Neural progenitor cell (in vitro differentiated cells): ENCODE measurements at places on chromosomes 12 and 14. TPM values are rescaled to one million over a fixed set of nuclear protein-coding genes. Genes with fewer than 3 reads are reported as not detected.

GRCh38 chr14:19878029-19878642 lies 3.2 kb downstream of the OR4K2 start:
- no peaks in the 10 kb centered on the region for H3K4me1 ChIP-seq
- no peaks in the 10 kb centered on the region for H3K27me3 ChIP-seq
- no peak for DNase-seq
- no peak overlapping the region for H3K4me3 ChIP-seq

DNA sequence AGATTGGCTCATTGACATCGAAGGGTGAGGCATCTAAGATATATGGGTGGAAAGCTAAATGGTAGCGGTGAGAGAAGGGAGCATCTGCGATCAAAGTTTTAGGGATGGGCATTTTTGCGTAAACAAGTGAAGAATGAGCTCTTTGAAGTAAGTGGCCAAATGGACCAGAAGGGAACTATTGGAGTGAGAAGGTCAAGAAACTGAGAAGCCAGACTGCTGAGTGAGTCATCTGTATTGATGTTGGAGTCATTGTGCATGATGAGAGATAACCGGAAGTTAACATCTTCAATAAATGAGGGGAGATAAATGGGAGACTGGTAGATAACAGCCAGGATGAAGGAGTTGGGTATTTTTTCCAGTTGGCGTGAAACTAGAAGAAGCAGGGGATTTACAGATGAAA lies 271.9 kb upstream of the PDE3A start:
- no peak for DNase-seq
- no peak overlapping the region for H3K27ac ChIP-seq
- H3K4me3 ChIP-seq, result no peak overlapping the region

- no peak overlapping the region for H3K4me3 ChIP-seq
- H3K4me1 ChIP-seq, result no peaks in the 10 kb centered on the region
- no peaks in the 10 kb centered on the region for H3K27me3 ChIP-seq
- DNase-seq, result no peak
Observed at GRCh38 chr14:56268673-56269072, 150.5 kb downstream of the PELI2 start.

The NGB gene
- total RNA-seq, result not detected in 2 replicates

DNA sequence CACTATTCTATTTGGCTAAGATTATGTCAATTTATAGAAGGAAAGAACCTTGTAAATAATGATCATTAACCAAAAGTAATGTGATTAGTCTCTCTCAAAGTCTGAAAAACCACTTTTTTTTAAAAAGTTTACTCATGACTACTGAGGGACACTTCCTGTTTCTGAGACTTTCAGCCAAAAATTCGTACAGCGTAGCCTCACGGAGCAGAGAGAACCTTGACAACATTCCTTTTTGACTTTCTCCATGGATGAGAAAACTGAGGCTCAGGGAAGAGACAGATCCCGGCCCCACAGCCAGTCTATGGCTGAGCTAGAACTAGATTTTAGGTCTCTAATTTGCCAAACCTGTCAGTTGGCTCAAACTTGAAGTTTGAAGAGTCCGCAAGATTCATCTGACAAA lies 68.2 kb downstream of the DAD1 start:
- H3K27ac ChIP-seq, result no peak overlapping the region
- H3K27me3 ChIP-seq, result no peaks in the 10 kb centered on the region
- H3K4me1 ChIP-seq, result peaks cover 7% of the 10 kb centered on the region
- no peaks in the 10 kb centered on the region for H3K36me3 ChIP-seq

The CCDC175 gene
- 0.24 and 0.31 TPM in 2 replicates for total RNA-seq

GRCh38 chr12:42267413-42268190 lies 29.6 kb upstream of the YAF2 start:
- H3K27me3 ChIP-seq, result no peaks in the 10 kb centered on the region
- no peaks in the 10 kb centered on the region for H3K36me3 ChIP-seq
- H3K4me3 ChIP-seq, result no peak overlapping the region
- H3K27ac ChIP-seq, result no peak overlapping the region

GRCh38 chr14:65949711-65950516 lies 536.3 kb upstream of the CCDC196 start:
- H3K27ac ChIP-seq, result no peak overlapping the region
- H3K27me3 ChIP-seq, result no peaks in the 10 kb centered on the region
- no peak for DNase-seq
- no peaks in the 10 kb centered on the region for H3K36me3 ChIP-seq
- no peaks in the 10 kb centered on the region for H3K4me1 ChIP-seq

The SLC6A12 gene
- 0.12 TPM in 1 of 2 replicates, not detected in the other for total RNA-seq

DNA sequence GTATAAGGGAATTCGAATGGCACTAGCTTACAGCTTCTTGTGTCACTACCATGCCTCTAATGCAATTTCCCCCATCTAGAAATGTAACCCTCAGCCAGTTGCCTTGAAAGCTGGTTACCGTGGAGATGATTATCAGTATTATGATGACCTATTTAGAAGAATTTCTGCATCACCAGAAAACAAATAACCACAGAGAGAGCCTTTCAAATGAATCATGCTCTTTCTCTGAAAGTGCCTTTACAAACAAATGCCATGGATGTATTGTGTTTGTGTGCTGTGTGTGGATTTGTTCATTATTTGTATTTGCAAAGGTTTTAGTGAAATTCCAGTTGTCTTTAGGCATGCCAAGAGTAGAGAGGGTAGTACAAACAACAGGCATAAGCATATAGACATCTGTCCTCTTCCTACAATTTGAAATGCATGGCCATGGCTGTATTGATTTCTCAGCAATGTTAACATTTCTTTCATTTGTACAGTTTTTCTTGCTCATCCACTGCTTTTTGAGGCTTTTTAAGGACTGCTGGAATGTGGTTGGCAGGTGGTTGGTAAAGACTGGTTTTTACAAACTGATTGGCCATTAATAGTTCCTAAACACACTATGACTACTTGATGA lies 266.5 kb downstream of the PAWR start:
- H3K27me3 ChIP-seq, result no peaks in the 10 kb centered on the region
- H3K4me1 ChIP-seq, result peaks cover 28% of the 10 kb centered on the region
- no peaks in the 10 kb centered on the region for H3K36me3 ChIP-seq
- H3K27ac ChIP-seq, result no peak overlapping the region

DNA sequence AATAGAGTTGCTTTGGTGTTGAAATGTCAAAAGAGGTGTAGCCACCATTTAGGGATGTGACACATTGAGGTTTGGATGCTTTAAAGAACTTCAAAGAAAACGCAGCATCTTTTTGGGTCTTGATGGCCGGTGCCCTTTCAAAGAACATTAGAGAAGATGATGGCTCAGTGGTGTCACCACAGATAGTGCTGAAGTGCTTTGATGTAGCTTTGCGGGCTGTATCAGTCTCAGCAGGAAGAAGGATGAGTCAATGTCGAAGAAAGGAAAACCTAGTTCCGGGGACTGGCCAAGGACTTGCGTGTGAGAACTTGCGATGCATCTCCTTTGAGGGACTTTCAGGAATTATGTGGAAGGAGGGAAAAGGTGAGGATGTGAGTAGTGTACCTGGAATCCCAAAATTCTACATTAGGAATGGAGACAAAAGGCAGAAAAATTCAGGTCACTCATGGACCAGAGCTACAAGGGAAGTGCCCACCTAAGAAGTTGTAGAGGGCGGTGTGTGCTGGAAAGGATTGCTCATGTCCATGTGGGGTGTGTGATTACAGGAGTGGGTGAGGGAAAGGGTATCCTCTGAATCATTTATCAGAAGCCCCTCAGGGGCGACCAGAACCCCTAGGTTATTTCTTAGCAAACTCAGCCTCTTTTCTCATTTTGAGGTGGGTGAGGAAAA lies 39.7 kb upstream of the GZMB start:
- no peak for DNase-seq
- H3K4me3 ChIP-seq, result no peak overlapping the region
- H3K4me1 ChIP-seq, result no peaks in the 10 kb centered on the region
- no peaks in the 10 kb centered on the region for H3K36me3 ChIP-seq
- H3K27ac ChIP-seq, result no peak overlapping the region
- peaks cover 21% of the 10 kb centered on the region for H3K27me3 ChIP-seq

The SLC7A7 gene
- total RNA-seq, result 2.8 and 5.6 TPM in 2 replicates

GRCh38 chr14:22163051-22163450 lies 426.0 kb downstream of the DAD1 start:
- H3K27me3 ChIP-seq, result no peaks in the 10 kb centered on the region
- H3K27ac ChIP-seq, result no peak overlapping the region
- DNase-seq, result peak; percentile 20
- no peak overlapping the region for H3K4me3 ChIP-seq
- no peaks in the 10 kb centered on the region for H3K36me3 ChIP-seq

The COX8C gene
- total RNA-seq, result not detected in 2 replicates

GRCh38 chr14:82309199-82309598 lies 775.5 kb upstream of the SEL1L start:
- H3K36me3 ChIP-seq, result no peaks in the 10 kb centered on the region
- no peaks in the 10 kb centered on the region for H3K4me1 ChIP-seq
- no peak overlapping the region for H3K4me3 ChIP-seq
- H3K27ac ChIP-seq, result no peak overlapping the region
- no peaks in the 10 kb centered on the region for H3K27me3 ChIP-seq

The RAPGEF3 gene
- total RNA-seq, result 0.58 and 1.2 TPM in 2 replicates

The MED6 gene
- total RNA-seq, result 57.5 and 82.0 TPM in 2 replicates

DNA sequence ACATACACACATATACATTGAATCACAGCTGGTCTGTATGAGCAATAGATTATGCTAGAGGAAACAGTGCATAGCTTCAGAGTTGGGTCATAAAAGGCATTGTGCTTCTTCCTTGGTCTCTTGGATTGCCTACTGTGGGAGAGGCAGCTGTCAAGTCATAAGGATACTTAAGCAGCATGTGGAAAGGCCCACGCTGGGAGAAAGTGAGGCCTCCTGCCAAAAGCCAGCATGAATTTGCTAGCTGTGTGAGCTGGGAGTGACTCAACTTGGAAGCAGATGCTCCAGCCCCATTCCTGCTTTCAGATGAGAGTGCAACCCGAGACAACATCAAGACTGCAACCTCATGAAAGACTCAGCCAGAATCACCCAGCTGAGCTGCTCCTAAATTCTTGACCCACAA lies 311.9 kb upstream of the TBX3 start:
- H3K27ac ChIP-seq, result no peak overlapping the region
- DNase-seq, result no peak
- H3K4me3 ChIP-seq, result no peak overlapping the region
- no peaks in the 10 kb centered on the region for H3K27me3 ChIP-seq

The KLHL33 gene
- 0.22 TPM in 1 of 2 replicates, not detected in the other for total RNA-seq

- no peak overlapping the region for H3K4me3 ChIP-seq
- H3K27ac ChIP-seq, result no peak overlapping the region
- no peaks in the 10 kb centered on the region for H3K4me1 ChIP-seq
- H3K27me3 ChIP-seq, result no peaks in the 10 kb centered on the region
- DNase-seq, result no peak
Observed at GRCh38 chr12:99752740-99753139, 105.2 kb downstream of the GARIN6 start.

The MANSC4 gene
- total RNA-seq, result 0.12 TPM in 1 of 2 replicates, not detected in the other

GRCh38 chr12:32264961-32265360 lies 134.4 kb upstream of the FGD4 start:
- no peaks in the 10 kb centered on the region for H3K27me3 ChIP-seq
- no peak for DNase-seq

GRCh38 chr14:50666772-50667683 lies 1.1 kb downstream of the SAV1 start:
- no peak overlapping the region for H3K27ac ChIP-seq
- H3K4me3 ChIP-seq, result peak overlapping the region; percentile 87

The NRXN3 gene
- total RNA-seq, result 5.9 and 6.1 TPM in 2 replicates

The WSCD2 gene
- 3.0 and 6.6 TPM in 2 replicates for total RNA-seq

GRCh38 chr12:104751594-104751993 lies 206.5 kb downstream of the SLC41A2 start:
- no peak for DNase-seq
- H3K4me3 ChIP-seq, result no peak overlapping the region
- no peaks in the 10 kb centered on the region for H3K27me3 ChIP-seq

DNA sequence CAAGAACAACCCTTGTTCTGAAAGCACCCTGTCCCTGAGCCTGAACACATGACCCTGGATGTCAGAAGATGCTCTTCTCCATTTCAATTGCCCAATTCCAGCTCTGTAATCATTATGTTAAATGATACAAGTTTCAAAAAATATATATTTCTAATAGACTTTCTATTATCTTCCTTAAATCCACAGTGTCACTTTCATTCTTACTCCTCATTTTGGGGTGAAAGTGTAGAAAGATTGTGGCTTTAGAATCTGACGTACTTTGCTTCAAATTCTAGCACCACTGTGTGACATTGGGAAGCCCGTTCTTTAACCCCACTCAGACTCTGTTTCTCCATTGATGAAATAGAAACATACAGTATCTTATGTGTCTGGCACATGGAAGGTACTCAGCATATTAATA lies 83.2 kb downstream of the ETV6 start:
- DNase-seq, result no peak
- H3K4me1 ChIP-seq, result no peaks in the 10 kb centered on the region
- H3K36me3 ChIP-seq, result no peaks in the 10 kb centered on the region
- no peak overlapping the region for H3K27ac ChIP-seq
- H3K4me3 ChIP-seq, result no peak overlapping the region
- no peaks in the 10 kb centered on the region for H3K27me3 ChIP-seq

The KCNMB4 gene
- 5.7 and 8.5 TPM in 2 replicates for total RNA-seq

GRCh38 chr14:59228421-59228820 lies 40.0 kb downstream of the DAAM1 start:
- peaks cover 9% of the 10 kb centered on the region for H3K4me1 ChIP-seq
- no peak overlapping the region for H3K27ac ChIP-seq
- no peak overlapping the region for H3K4me3 ChIP-seq
- no peak for DNase-seq
- no peaks in the 10 kb centered on the region for H3K27me3 ChIP-seq

The CAPZA3 gene
- total RNA-seq, result not detected in 2 replicates

The ABHD4 gene
- total RNA-seq, result 9.3 and 13.3 TPM in 2 replicates

DNA sequence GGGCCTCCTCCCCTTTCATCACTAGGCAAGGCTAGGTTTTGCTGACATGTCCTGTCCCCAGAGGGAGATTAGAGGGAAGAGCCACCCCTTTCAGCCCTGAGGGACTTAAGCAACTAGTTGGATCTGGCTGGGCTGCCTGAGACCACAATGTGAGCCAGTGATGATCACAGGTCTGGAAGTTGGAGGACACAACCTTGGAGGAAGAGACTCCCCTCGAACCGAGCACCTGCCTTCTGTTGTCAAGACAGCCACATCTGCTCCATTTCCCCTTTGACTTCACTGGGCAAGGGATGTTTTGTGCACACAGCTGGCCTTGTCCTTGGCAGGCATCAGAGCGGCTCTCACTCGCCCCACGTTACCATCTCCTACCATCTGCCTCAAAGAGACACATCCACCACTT lies 31.4 kb downstream of the MVK start:
- H3K27ac ChIP-seq, result no peak overlapping the region
- peaks cover 56% of the 10 kb centered on the region for H3K4me1 ChIP-seq
- no peaks in the 10 kb centered on the region for H3K36me3 ChIP-seq
- H3K27me3 ChIP-seq, result no peaks in the 10 kb centered on the region

GRCh38 chr12:75954041-75954440 lies 77.5 kb downstream of the PHLDA1 start:
- no peaks in the 10 kb centered on the region for H3K36me3 ChIP-seq
- H3K4me3 ChIP-seq, result no peak overlapping the region
- no peak overlapping the region for H3K27ac ChIP-seq
- H3K27me3 ChIP-seq, result no peaks in the 10 kb centered on the region
- peaks cover 7% of the 10 kb centered on the region for H3K4me1 ChIP-seq
- no peak for DNase-seq

The RTL1 gene
- total RNA-seq, result 0.15 and 0.65 TPM in 2 replicates

GRCh38 chr12:105329926-105330282 lies 587 bp upstream of the C12orf75 start:
- H3K4me3 ChIP-seq, result peak overlapping the region; percentile 59
- no peak for DNase-seq
- no peaks in the 10 kb centered on the region for H3K36me3 ChIP-seq
- peaks cover 47% of the 10 kb centered on the region for H3K27me3 ChIP-seq
- no peak overlapping the region for H3K27ac ChIP-seq
- H3K4me1 ChIP-seq, result peaks cover 10% of the 10 kb centered on the region

The KRT1 gene
- not detected in 2 replicates for total RNA-seq
